ENCODE measurements at places on chromosomes 7 and 10.

GRCh38 chr7:106176414-106177299, 64.5 kb upstream of the SYPL1 start:
- peak; percentile 67 for DNase-seq

GRCh38 chr7:22400936-22401553, 44.1 kb upstream of the RAPGEF5 start:
- DNase-seq, result no peak

GRCh38 chr10:75977139-75977538, 545.7 kb downstream of the LRMDA start:
- DNase-seq, result no peak

GRCh38 chr10:1289591-1289990, 233.4 kb downstream of the WDR37 start:
- DNase-seq, result no peak

DNA sequence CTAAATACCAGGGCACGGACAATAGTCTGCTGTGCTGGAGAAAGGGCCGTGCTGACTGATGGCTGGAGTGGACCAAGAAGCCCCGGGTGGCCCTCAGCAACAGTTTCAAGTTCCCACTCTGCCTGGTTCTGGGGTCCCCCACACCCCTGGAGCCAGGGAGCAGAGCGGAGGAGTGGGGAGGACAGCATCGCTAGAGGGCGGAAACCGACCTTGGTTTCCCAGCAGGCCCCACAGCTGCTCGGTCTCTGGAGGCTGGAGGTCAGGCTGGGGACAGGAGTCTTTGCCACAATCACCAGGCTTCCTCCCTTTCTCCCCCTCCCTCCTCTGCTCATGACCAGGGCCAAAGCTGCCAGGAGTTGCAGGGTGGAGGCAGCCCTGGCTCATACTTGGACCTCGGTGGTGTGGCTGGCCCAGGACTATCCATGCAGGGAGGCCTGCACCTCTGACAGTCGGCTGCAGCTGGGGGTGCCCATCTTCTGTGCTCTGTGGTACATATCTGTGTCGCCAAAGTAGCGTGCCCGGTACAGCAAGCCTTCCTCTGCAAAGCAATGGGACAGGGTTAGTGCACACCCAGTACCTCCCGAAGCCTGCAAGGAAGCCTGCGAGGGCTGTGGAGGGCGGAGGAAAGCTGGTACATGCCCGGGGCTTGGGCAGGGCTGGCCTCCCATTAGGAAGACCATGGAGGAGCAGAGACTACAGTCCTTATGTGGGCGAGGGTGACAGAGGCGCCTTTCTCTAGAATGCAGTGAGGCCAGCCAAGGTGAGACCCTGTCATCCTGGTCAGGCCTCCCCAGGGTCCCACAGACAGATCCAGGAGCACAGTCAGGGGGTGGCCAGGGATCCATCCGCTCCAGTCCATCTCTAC, 19.1 kb downstream of the DNAJB12 start:
- DNase-seq, result no peak

DNA sequence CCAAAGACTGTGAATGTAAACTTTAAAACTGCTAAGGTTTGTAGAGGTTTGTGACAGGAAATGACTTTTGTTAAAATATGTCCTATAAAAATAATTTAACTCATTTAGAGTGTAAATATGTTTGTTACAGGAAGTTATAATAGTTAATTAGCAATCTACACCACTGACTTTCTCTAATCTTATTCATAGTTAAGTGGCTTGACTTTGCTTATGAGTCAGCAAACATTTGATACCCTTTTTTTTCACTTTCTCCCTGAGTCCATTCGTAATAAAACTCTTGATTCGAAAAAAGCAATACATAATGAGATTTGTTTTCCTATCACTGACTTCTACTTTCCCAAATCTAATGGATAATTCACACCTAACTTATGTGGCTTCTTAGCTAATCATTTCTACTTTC, 317.7 kb upstream of the SEMA3C start:
- no peak for DNase-seq

GRCh38 chr7:47438411-47439029, 143.4 kb downstream of the TNS3 start:
- no peak for DNase-seq

DNA sequence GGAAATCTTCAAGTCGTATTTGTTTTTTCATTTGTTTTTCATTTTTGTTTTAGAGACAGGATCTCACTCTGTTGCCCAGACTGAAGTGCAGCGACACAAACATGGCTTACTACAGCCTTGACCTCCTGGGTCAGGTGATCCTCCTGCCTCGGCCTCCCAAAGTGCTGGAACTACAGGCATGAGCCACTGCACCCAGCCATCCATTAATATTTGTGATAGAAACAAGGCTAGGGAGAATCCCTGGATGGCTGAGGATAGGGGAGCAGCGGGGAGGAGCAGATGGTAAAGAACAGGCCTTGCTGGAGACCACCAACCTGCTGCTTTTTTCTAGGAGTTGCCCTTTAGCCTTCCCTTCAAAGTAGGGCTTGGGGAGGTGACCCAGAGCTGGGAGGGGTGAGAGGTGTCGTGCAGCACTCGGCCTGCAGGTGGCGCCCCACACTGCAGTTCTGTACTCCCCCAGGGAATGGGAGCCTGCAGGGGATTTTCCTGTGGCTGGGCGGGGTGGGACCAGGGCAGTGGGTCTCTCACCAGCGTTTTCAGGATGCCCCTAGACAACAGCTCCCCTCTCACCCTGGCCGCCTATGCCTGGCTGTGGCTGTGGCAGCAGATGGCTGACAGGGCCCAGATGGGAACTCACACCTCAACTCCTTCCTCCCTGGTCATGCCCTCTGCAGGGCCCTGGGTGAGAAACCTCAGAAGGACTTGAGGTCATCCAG, 12.6 kb upstream of the CDH23 start:
- peak; percentile 73 for DNase-seq

DNA sequence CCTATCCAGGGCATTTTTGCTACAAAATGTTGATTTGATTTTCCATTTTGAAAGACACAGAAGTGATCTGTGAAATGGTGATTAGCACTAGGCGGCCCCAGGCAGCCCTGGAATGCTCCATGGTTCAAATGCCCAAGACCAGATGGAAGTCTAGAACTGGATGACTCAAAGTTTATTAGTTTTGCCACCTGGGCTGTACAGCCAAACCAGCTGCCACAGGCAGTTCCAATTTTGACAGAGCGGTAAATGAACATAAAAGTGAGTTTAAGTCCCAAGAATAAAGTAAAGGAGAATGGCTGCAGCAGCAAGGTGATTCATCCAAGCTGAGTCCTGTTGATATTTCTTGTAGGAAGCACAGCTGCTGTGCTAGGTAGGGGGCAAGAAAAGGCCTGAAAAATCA, 180.5 kb downstream of the SUGCT start:
- no peak for DNase-seq

- peak; percentile 23 for DNase-seq
Measured at GRCh38 chr7:129240119-129240820, 15.4 kb downstream of the AHCYL2 start.

DNA sequence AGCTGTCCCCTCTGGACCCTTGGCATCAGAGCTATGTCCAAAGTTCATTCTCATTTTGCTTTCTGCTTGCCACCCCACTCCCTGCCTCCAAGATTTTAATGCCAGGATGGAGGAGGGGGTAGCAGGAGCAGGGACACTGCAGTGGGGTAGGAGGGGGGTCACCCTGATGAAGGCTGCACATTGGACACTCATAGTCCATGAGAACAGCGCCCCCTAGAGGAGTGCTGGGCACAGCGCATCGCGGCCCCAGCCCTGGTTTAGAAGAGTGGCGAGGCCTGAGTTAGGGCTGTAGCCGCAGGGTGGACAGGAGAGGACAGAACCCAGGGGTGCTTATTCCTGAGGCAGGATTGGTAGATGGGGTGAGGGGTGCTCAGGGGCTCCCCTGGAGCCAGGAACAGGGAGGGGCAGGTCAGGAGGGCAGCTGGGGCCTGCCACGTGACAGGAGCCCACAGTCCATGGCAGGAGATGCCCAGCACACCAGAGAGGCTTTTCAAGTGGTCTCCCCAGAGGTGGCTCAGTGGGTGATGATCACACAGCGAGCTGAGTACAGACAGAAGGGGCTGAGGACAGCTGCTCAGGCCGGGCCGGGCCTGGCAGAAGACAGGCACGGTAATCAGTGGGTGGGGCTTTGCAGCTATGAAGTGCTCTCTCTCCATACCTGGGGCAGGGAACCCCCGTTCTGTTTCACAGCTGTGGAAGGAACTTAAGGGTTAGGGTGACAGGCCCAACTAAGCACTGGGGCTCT, 71.4 kb downstream of the NEURL1 start:
- no peak for DNase-seq

GRCh38 chr7:127745445-127745844, 93.5 kb downstream of the SND1 start:
- no peak for DNase-seq

DNA sequence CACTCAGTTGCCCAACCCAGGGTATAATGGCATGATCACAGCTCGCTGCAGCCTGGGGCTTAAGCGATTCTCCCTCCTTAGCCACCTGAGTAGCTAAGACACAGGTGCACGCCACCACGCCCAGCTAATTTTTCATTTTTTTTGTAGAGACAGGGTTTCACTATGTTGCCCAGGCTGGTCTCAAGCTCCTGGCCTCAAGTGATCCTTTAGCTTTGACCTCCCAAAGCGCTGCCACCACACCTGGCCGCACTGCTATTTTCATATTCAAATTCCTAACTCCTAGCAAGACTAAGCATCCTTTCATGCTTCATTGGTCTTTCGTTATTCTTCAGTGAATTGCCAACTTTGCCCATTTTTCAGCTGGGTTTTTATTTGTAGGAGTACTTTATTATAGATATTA, 30.4 kb upstream of the DAGLB start:
- no peak for DNase-seq

GRCh38 chr7:128739990-128740682, 977 bp downstream of the CALU start:
- peak; percentile 24 for DNase-seq

GRCh38 chr7:140056431-140057142, 6.2 kb downstream of the PARP12 start:
- no peak for DNase-seq

GRCh38 chr10:92839191-92840085, 8.9 kb upstream of the EXOC6 start:
- DNase-seq, result peak; percentile 31

- no peak for DNase-seq
Measured at GRCh38 chr10:119190954-119191785, 12.6 kb upstream of the PRDX3 start.

- no peak for DNase-seq
Measured at GRCh38 chr10:404991-405390, 269.7 kb downstream of the ZMYND11 start.

DNA sequence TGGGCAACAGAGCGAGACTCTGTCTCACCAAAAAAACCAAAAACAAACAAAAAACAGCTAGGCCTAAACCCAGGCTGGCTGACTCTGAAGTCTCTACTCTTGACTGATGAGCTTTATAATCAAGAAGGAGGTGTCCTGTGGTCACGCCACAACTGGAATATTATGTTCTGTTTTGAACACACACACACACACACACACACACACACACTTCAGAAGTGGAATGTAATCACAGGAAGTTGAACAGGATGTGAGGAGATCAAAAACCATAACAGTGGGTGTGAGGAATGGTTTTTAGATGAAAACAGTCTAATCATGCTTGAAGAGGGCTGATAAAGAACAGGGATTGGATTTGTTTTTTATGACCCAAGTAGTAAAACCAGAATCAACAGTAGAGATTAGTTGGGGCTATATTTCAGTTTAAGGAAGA, 51.1 kb upstream of the IL6 start:
- peak; percentile 50 for DNase-seq

GRCh38 chr10:106917452-106918055, 247.0 kb downstream of the SORCS1 start:
- DNase-seq, result no peak

DNA sequence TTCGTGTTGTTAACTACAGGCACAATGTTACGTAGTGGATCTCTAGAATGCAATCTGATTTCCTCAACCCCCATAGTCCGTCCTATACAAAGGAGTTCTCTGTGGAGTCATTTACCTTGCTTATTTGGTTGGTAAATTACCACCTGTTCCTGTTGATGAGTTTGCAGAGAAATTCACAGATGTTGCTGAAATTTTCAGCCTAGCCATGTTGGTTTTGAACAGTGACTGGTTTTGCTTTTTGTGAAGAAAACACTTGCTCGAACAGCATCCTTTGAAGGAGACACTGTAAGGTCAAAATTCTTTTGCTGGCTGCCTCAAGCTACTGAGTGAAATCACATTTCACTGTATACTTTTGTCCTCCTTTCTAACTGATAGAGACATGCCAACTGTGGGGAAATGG, 15.4 kb upstream of the PRKCQ start:
- DNase-seq, result no peak

DNA sequence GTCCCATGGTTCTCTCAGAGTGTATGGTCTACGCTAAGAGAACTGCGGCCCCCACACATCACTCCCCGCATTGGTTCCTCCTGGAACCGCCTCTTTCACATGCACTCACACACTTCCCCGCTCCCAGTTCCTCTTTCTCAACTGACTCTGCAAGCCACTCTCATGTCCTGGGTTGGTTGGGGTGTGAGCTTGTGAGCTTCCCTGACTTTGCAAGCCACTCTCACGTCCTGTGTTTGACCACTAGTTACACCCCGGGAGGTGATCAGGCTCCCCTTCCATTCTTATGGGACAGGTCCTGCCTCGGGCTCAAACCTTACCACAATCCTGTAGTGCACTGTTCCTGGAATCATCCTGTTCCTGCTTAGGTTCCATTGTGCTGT, 105.0 kb downstream of the TRIM24 start:
- no peak for DNase-seq

DNA sequence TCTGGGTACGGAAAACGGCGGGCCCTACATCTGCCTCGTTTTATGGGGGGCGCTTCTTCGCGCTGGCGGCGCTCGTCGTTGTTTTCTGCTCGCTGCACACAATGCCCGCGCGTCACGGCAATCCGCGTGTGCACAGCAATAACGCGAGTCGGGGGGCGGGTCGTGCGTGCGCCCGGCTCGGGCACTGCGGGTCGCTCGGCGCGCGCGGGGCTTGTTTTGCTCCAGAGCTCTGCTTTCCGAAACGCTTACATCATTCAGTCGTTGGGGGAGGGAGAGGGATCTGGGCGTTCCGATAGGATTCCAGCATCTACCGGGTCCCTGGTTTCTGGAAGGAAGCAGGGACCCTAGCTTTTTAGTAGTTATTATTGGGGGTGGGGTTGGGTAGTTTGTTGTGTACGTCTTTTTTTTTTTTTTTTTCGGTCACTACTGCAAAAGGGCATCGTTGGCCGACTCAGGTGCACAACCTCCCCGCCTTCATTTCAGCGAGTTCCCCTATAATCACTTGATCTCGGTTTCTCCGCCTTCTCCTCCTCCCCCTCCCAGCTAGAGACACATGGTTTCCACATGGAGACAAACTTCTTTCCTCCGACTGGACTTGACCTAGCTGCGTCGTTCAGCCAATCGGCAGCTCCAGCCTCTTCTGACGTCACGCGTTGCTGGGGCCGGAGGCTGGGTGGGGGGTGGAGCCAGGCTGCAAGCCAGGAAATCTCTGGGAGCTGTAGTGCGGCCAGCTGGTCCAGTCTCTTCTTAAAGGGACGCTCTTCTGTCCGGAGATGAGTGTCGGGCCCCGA, 3.5 kb downstream of the MXI1 start:
- DNase-seq, result peak; percentile 97

- no peak for DNase-seq
Measured at GRCh38 chr10:110840225-110840922, 31.4 kb upstream of the PDCD4 start.

GRCh38 chr10:106694696-106695095, 469.8 kb downstream of the SORCS1 start:
- no peak for DNase-seq
